ENCODE measurements at places on chromosomes 11 and 22.

- no peak for DNase-seq
These were observed 346.6 kb downstream of the AASDHPPT start for GRCh38 chr11:106424111-106424510.

GRCh38 chr11:75388386-75389275 is 10.7 kb upstream of the RPS3 start:
- peak; percentile 65 for DNase-seq

GRCh38 chr11:1201395-1202153 is 21.3 kb upstream of the MUC5B start:
- no peak for DNase-seq

DNA sequence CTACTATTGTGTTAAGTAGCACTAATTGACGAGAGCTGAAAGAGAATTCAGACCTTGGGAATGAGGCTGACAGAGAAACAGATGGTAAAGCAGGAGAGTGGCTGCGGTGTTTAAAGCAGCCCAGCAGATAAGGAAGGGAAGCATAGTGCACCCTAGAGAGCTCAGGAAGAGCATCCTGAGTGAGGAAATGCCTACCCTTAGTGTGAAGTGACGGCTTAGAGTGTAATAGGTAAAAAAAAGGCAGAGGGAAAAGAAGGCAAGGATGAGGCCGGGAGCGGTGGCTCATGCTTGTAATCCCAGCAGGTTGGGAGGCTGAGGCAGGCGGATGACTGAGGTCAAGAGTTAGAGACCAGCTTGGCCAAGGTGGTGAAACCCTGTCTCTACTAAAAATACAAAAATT is 22.4 kb upstream of the ETS1 start:
- no peak for DNase-seq

DNA sequence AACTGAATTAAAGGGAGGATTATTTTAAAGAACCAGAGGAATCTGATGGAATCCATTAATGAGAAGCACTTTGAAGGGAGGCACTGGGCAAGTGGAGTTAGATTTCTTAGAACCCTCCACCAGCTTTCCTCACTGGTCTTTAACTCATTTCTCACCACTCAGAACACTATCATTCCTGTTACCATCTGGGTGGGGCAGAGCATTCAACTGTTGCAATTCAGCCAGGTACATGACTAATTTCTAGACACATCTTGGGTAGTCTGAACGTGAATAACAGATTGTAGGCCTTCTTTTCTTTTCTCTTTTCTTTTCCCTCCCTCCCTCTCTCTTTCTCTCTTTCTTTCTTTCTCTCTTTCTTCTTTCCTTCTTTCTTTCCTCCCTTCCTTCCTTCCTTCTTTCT is 15.5 kb upstream of the MMP1 start:
- no peak for DNase-seq

GRCh38 chr11:541433-541885 is 4.1 kb downstream of the LRRC56 start:
- DNase-seq = no peak

GRCh38 chr22:27206374-27207133 is 549.2 kb downstream of the MIAT start:
- DNase-seq = no peak

DNA sequence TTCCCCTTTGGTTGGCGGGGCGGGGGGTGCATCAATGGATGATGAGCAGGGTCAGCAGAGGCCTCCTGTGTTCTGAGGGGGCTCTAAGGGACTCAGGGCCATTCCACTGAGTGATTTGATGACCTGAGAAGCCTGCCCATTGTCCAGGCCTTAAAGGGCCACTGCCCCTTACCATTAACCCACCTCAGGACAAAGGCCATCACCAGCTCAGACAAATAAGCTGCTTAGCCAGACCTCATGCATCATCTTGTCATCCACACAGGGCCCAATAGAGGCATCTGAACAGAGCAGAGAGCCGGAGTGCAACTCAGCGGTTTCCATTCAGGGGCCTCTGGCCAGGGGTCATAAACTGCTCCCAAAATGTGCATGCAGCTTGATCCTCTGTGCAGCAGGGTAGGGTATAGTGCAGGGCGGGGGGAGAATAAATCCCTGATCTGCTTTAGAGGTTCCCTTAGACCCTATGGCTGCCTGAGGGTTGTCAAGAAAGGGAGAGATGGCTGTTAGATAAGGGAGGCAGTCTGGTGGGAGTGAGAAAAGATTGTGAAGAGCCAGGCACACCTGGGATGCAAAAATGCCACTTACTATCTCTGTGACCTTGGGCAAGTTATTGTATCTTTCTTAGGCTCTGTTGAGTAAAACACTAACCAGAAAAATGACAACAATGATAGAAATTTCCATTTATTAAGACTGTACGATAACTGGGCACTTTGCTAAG is 375.5 kb upstream of the NARS2 start:
- DNase-seq = no peak

GRCh38 chr11:131324921-131325570 is 45.4 kb upstream of the NTM start:
- DNase-seq = no peak

- DNase-seq = no peak
These were observed 16.3 kb upstream of the SORL1 start for GRCh38 chr11:121435551-121436511.

- no peak for DNase-seq
These were observed 492.1 kb upstream of the CADM1 start for GRCh38 chr11:115996125-115996807.

DNA sequence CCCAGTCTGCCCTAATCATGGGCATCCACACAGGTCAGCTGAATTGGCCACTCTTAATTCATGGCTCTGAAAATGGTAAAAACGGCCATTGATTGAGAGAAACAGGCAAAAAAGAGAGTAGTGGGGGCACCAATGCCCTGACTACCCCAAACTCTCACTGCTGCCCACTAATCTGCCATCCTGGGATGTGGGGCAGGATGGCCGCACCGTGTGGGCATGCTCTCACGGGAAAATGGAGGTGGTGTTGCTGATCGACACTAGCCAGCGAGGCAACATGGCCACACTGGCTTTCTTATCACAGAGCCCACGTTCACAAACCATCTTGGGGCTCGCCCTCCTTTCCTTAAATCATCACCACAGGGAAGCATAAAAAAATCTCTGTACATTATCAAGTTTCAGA is 11.2 kb upstream of the TUB start:
- DNase-seq = no peak

GRCh38 chr11:65216830-65217229 is 35.1 kb downstream of the CAPN1 start:
- no peak for DNase-seq

DNA sequence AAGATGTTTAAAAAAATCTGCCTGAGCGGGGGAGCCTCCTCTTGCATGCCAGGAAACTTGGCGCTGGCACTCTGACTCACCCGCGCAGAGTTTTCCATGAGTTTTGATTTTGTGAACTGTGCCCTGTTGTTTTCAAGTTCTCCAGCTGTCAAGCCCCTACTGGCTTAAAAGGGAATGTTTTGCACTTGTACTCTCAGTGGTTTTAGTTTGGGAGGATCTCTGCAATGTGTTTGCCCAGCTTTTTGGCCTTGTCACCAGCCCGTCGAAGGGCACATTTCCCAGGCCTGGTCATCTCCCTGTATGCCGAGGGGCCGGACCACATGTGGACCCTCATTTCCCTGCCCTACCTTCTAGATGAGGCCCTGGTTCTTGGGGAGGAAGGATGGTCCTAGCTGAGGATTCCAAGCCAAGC is 12.2 kb downstream of the MRGPRF start:
- no peak for DNase-seq

DNA sequence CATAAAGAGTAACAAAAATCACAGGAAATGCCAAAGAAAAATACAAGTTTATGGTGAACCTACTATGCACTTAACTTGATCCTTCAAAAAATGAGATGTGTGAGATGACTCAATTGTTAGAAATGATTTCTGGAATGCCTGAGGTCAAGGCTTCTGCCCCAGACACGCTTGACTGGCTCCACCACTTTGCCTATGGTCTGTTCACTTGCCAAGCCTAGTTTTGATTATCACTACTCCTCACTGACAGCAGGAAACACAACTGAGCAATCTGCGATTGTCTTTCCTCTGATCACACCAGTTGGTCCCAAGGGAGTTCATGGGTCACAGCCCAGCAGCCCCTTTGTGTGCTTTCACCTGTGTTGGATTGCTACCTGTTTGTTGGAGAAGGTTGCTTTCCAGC is 20.6 kb upstream of the PRDM10 start:
- no peak for DNase-seq

DNA sequence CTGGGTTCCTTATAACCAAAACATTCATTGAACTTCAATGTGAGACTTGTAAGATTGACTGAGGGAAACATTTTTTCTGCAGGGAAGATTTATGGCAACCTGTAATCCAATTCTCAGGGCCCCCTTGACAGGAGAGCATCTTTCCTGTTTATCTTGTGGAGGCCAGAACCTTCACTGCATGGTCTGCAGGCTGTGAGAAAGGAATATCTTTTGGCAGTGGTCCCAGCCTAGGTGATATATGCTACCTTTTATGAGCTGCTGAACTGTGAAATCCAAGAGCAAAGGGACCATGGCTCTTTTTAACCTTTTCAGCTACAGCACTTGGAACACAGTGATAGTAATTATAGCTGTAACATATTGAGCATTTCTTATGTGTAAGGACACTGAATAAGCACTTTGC is 590.2 kb upstream of the B3GAT1 start:
- DNase-seq = no peak

- DNase-seq = no peak
These were observed 57.4 kb downstream of the IGLL1 start for GRCh38 chr22:23522623-23523251.

GRCh38 chr22:44838316-44839016 is 86.1 kb downstream of the ARHGAP8 start:
- no peak for DNase-seq
